ENCODE measurements at places on chromosomes 1 and 21.
A peak's percentile ranks its signal among the peaks of the same experiment; 100 is the strongest.

- peak; percentile 72 for DNase-seq
Measured at GRCh38 chr21:38661889-38662568, 143.7 kb upstream of the ETS2 start.

DNA sequence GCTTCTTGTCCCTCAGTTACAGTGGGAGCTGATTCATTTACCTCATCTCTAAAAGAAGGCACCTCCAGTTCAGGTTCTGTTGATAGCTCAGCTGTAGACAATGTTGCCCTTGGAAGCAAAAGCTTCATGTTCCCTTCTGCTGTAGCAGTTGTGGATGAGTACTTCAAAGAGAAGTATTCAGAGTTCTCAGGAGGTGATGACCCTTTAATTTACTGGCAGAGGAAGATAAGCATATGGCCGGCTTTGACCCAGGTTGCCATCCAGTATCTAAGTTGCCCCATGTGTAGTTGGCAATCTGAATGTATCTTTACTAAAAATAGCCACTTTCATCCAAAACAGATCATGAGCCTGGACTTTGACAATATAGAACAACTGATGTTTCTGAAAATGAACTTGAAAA lies 4.5 kb downstream of the ZBED6 start:
- no peak for DNase-seq

- DNase-seq, result peak; percentile 29
Measured at GRCh38 chr1:205179842-205180241, 31.7 kb downstream of the DSTYK start.

- no peak for DNase-seq
Measured at GRCh38 chr1:247385283-247385682, 30.7 kb upstream of the NLRP3 start.

DNA sequence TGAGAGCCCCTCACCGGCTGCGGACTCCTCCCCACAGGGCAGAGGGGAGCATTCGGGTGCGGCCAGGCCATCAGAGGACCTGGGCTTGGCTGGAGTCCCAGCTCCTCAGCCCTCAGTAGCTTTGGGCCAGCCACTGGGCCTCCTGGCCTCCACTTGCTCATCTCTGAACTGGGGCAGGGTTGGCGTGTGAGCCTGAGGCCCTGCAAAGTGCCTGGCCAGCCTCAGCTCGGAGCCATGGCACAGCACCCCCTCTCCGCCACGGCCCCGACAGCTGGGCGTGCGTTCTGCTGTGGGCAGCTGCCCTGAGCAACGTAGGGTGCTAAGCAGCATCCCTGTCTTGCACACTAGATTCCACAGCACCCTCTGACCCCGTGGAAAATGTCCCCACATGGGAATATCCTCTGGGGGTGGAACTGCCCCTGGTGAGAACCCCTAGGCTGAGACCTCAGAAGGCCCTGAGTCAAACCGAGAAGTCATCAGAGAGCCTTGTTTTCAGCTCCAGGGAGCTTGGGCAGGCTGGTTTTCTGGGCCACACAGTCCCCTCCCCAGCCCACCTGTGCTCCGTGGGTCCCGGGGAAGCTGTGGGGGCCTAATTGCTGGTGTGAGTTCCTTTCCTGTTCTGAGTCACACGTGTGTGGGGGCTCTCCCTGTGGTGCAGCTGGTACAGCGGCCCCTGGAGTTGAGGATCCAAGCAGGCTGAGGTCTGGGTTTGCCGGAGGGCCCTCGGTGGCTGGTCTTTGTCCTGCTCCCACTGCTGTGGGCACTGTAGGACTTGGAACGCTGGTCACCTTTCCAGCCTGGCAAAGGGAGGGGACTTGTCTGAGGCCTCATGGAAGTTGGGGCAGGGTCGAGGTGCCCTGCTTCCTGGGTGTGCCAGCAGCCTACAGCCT lies 24.5 kb downstream of the TP73 start:
- DNase-seq, result no peak

DNA sequence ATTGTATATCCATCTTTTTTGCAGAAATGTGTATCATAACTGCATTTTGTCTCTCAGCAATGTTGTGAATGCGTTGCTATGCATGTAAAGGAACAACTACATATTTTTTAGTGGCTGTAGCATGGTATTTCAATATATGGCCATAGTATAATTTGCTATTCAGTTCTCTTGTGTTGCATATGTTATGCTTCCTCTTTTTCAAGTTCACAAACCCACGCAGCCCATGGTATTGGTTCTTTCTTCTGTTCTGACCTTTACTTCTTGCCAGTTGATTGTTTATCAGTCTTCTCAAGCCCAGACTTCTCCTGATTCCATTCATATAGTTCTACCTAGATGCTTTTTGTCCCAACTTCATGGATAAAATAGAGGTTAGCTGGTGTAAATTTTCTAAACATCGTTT lies 6.1 kb downstream of the SLC22A15 start:
- no peak for DNase-seq

DNA sequence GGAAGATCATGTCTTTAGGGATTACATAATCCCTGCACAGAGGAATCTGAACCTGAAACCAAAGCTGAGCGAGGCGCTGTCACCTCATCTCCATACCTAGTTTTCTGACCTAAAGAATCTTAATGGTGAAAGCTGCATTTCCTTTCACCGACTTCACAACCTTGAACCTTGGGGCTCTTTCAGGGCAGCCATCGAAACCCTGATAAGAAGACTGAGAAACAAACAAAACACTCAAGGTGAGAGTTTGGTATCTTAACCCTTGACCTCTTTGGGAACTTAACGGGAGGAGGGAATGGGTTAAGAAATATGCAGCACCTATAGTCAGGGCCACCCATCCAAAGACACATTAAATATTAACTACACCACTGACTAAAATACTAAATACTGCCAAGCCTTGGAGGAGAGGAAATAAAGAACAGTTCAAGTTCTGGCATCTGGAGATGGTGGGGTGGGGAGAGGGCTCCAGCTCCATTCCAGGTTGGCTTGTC lies 2.0 kb downstream of the C1orf116 start:
- no peak for DNase-seq

DNA sequence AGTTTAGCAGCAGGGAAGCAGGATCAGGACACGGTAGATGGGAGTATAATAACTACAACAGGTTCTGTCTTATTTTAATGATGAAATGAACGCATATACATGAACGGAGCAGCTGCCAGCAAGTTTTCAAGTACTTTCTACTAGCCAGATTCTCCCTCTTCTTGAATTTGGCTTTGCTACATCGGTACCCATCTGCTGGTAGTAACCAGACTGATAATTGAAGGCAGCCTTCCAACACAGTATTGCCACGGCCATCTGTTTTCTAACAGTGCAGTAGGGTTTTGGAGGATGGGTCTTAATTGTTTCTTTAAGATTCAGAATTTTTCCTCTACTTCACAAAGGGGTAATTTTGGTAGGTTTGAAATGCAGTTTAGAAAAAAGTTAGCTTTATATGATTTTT lies 33.4 kb downstream of the CENPF start:
- no peak for DNase-seq

- DNase-seq, result no peak
Measured at GRCh38 chr1:56532350-56532683, 47.0 kb downstream of the PLPP3 start.

GRCh38 chr1:94490556-94490955 lies 51.0 kb downstream of the F3 start:
- DNase-seq, result no peak

- no peak for DNase-seq
Measured at GRCh38 chr1:27597516-27598294, 6.2 kb downstream of the AHDC1 start.

Measured in AG20443 (cell line).